Activated naive CD4-positive, alpha-beta T cell treated with Interleukin-2 at 50 U/mL for 16 hours (primary cell): ENCODE measurements at places on chromosomes 5 and 9.

- no peak for DNase-seq
These were observed 8.8 kb downstream of the LHFPL2 start for GRCh38 chr5:78639791-78640190.

DNA sequence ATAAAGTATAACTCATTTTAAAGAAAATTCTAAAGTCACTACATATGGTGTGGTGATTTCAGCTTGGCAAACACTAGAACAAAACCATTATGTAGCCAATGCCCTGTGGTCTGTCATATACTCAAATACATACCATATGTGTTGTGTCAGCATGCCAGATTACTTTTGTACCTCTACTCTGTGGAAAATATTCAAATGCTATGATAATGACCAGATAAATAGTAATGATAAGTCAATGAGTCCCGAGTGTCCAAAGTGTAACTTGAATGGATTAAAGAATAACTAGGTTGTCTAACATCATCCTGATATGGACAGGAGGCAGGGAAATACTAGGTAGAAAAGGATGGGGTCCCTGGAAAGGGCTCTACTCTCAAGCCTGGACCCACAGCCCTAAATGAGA, 58.0 kb upstream of the IL6ST start:
- no peak for DNase-seq

DNA sequence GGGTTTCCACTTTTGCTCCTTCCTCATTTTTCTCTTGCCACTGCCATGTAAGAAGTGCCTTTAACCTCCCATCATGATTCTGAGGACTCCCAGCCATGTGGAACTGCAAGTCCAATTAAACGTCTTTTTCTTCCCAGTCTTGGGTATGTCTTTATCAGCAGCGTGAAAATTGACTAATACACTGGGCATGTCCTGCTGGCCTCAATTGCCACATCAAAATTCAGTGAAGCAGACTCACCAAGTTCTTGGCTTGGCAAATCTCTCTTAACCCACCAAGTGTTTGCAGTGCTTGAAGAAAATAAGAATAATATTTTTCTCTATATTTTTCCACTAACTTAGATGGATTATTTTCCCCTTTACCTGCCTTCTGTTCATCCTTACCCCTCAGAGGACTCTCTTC, 212.0 kb downstream of the BRINP1 start:
- no peak for DNase-seq

- no peak for DNase-seq
These were observed 3.7 kb downstream of the HABP4 start for GRCh38 chr9:96453625-96454024.

- DNase-seq, result no peak
These were observed 251.7 kb upstream of the WWC1 start for GRCh38 chr5:168039566-168040248.

GRCh38 chr5:38600329-38601045, 44.0 kb upstream of the LIFR start:
- DNase-seq, result no peak

DNA sequence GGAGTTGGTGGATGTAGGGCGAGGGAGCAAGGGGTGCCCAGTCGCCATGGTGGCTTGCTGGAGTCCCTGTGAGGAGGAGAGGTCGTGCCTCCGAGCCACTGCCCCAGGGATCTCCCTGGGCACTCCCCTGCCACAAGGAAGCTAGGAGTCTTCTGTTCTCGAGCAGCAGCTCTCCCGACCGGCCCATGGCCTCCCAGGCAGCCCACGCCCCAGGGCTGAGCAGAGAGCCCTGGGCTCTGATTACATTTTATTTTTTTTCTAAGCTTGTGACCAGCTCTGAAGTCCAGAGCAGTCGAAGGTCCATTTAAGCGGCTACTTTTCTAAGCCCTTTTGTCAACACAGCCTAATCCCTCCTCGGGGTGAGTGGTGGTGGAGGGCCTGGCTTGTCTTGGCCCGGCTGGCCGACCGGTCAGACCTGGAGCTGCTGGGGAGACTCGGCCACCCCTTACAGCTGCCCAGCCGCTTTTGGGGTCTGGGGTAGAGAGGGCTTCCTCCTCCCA, 2.1 kb downstream of the RXRA start:
- DNase-seq, result no peak

DNA sequence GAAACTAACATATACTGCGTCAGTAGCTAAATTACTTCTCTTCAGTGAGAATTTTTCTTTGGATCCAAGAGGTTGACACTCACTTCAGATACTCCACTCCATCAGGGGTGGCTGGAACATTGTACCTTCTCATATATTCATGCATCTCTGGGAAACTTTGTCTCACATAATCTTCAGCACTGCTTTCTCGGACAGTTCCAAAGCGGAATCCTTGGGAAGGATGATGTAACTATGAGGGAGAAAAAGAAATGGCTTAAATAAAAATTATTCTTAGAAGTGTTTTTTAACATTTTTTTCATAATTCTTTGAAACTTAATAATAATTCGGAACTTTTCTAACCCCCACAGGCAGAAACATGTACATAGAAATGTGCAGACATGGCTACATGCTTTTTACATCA, 33.4 kb upstream of the PPP3R2 start:
- no peak for DNase-seq

DNA sequence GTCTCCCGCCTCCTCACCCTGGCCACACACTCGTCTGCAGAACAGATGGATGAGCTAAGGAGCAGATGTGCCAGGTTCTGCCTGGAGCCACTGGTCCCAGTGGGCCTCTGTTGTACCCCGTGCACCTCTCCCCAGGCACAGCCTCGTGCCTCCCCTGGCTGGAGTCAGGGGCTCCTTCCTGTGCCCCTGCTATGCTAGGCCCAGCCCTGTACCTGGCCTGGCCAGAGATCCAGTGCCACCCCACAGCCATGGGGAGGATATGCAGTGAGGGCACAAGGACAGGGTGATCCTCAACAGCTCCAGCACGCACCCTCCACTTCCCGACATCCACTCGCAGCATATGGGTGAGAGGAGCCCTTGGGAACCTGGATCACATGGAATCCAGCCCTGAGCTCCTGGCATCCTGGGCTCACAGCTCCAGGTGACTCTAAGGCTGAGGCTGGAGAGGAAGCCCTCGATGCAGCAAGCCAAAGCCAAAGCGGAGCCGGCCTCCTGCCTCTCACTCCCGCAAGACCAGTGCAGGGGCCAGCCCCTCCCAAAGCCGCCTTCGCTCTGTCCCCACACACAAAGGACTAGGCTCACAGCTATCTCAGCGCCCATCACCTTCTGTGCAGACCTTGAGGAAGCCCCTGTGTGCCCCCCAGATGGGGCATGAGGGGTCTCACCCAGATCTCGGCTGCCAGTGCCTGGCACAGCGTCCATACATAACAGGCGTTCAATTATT, 23.7 kb upstream of the ADAMTS2 start:
- DNase-seq, result no peak

GRCh38 chr9:129552064-129552463, 68.8 kb downstream of the C9orf50 start:
- no peak for DNase-seq
